ENCODE measurements at places on chromosomes 5 and 9. TPM values are rescaled to one million over a fixed set of nuclear protein-coding genes. Genes with fewer than 3 reads are reported as not detected.

LCN6 gene
- total RNA-seq: not detected

ITGA1 gene
- 1.1 TPM for total RNA-seq

LEAP2 gene
- total RNA-seq: 0.90 TPM

SOWAHA gene
- total RNA-seq: 0.08 TPM

SLC6A18 gene
- total RNA-seq: not detected

FRRS1L gene
- total RNA-seq: 0.13 TPM

CCNI2 gene
- not detected for total RNA-seq

GPRIN1 gene
- total RNA-seq: 9.1 TPM

NACC2 gene
- total RNA-seq: 22.1 TPM

FAM163B gene
- not detected for total RNA-seq

SLC4A9 gene
- not detected for total RNA-seq

Data from A549 treated with Mapracorat at 1 μM for 4 hours (cell line).